ENCODE measurements at places on chromosomes 6 and 20. TPM values are rescaled to one million over a fixed set of nuclear protein-coding genes. Genes with fewer than 3 reads are reported as not detected.

GRCh38 chr6:151498327-151498726, 4.5 kb downstream of the CCDC170 start:
- peaks cover 33% of the 10 kb centered on the region for H3K27me3 ChIP-seq
- no peak for DNase-seq
- no peaks in the 10 kb centered on the region for H3K36me3 ChIP-seq
- H3K4me3 ChIP-seq, result no peak overlapping the region

- no peak for DNase-seq
- no peak overlapping the region for H3K27ac ChIP-seq
- no peaks in the 10 kb centered on the region for H3K27me3 ChIP-seq
- H3K4me3 ChIP-seq, result no peak overlapping the region
- no peaks in the 10 kb centered on the region for H3K36me3 ChIP-seq
These were observed 39.7 kb downstream of the THBS2 start for GRCh38 chr6:169213814-169214520.

DNA sequence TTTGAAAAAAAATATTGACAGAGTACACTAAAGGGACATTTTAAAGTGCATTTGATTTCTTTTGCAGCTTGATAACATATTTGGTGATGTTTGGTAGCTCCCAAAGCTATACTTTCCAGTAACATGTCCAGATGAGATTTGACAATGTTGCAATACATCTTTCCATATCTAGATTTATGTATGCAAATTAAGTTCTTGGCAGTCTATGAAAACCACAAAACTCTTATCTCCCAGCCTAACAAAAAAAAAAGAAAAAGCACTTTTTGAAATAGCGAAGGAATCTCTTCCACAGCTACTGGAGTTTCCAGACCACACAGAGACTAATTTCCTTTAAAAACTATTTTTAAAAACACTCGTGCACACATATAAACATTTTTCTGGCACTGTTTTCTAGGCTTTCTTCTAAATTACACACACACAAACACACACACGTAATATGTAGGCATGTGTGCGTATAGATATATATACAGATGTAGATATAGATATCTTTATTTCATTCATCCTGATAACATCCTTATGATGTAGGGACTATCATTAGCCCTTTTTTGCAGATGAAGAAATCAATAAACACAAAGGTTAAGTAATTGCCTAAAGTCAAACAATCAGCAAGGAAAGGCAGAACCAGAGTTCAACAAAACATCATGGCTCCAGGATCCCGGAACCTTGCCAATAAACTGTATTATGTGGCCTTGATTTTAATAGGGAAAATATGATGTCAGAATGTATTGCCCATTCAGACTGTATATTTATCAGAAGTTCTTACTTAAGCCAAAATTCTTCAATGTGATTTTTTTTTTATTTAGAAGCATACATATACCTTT, 93.3 kb downstream of the ADGRB3 start:
- DNase-seq, result no peak
- no peaks in the 10 kb centered on the region for H3K27me3 ChIP-seq
- H3K4me1 ChIP-seq, result no peaks in the 10 kb centered on the region
- H3K36me3 ChIP-seq, result no peaks in the 10 kb centered on the region
- H3K4me3 ChIP-seq, result no peak overlapping the region

DNA sequence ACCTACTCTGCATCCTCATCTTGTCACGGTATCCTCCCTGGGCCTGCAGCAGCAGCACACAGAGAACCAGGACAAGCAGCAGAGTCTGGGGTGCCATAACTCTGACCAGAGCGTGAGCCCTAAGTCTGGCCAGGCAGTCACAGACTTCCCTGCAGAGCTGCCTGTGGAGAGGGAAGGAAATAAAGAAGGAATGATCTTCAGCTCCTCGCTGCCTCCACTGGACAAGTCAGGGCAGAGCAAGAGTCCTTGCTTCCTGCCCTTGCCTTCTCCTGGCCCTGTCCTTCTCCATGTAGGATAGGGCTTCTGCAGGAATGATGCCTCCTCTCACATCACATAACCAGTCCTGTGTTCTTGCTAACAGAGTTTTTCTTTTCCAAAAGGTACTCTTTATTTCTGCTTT, 15.9 kb upstream of the WFDC11 start:
- no peak overlapping the region for H3K4me3 ChIP-seq
- peaks cover 8% of the 10 kb centered on the region for H3K27me3 ChIP-seq
- no peaks in the 10 kb centered on the region for H3K4me1 ChIP-seq
- no peak overlapping the region for H3K27ac ChIP-seq

GRCh38 chr6:12442455-12442854, 152.3 kb downstream of the EDN1 start:
- H3K27ac ChIP-seq, result no peak overlapping the region
- no peaks in the 10 kb centered on the region for H3K4me1 ChIP-seq
- no peak for DNase-seq
- H3K4me3 ChIP-seq, result no peak overlapping the region

DNA sequence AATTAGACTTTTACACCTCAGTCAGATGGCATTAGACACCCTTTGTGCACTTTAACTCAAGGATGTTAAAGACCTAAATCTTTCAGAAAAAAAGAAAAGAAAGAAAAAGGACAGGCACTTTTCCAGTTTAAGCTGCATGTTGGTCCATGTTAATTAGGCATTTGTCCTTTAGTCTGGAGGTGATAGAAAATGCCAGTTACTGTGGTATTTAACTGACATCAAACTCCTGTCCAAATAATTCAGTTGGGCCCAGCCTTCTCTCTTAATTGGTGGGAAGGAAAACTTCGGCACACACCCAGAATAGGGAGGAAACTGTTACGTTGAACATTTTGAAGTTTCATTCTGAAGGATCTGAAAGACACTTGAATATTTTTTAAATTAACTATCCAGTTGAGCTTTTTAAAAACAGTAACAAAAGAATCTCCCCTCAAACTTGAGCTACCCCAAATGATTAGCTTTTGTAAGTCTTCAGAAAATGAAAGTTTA, 30.3 kb downstream of the RREB1 start:
- peaks cover 79% of the 10 kb centered on the region for H3K4me1 ChIP-seq
- H3K36me3 ChIP-seq, result peaks cover 1% of the 10 kb centered on the region

GRCh38 chr20:23119456-23120216, 33.5 kb upstream of the CD93 start:
- H3K27me3 ChIP-seq, result no peaks in the 10 kb centered on the region
- no peak for DNase-seq
- H3K36me3 ChIP-seq, result no peaks in the 10 kb centered on the region
- no peak overlapping the region for H3K27ac ChIP-seq
- H3K4me3 ChIP-seq, result no peak overlapping the region
- H3K4me1 ChIP-seq, result no peaks in the 10 kb centered on the region

- H3K27ac ChIP-seq, result no peak overlapping the region
- no peaks in the 10 kb centered on the region for H3K4me1 ChIP-seq
- no peak for DNase-seq
- H3K4me3 ChIP-seq, result no peak overlapping the region
These were observed 132.7 kb upstream of the GMDS start for GRCh38 chr6:2378046-2378657.

GRCh38 chr6:106281088-106281487, 44.5 kb downstream of the ATG5 start:
- peaks cover 30% of the 10 kb centered on the region for H3K36me3 ChIP-seq
- H3K4me3 ChIP-seq, result no peak overlapping the region
- no peak for DNase-seq

- no peaks in the 10 kb centered on the region for H3K4me1 ChIP-seq
- no peak overlapping the region for H3K27ac ChIP-seq
- no peak overlapping the region for H3K4me3 ChIP-seq
- no peaks in the 10 kb centered on the region for H3K27me3 ChIP-seq
- no peak for DNase-seq
These were observed 20.7 kb upstream of the NNAT start for GRCh38 chr20:37500311-37500710.

DNA sequence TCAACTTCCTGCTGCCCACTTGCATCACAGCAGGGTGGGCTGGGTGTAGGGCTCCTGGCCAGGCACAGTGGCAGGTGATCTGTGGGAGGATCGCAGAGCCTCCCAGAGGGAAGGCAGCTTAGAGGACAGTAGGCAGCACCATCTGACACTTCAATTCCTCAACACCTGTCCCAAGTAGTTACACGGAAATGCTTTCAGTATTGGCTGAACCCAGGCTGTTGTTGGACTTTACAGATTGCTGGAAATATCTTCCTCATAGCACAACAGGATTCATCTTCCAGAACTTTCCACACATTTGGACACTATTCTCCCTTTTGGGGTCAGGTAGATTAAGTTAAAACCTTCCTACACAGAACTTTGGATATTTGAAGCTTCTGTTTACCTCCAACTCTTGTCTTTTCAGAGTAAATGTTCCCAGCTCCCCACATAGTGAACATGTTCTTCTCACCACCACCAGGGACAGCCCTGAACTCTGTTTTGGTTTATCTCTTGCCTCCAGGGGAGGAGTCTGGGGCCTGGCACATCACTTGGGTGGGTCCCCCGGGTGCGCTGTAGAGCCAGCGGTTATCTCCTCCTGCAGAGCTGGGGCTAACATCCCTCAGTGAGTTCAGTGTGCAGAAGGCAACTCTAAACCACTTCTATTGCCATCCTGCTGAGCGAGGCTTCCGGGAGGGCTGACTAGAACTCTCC, 3.5 kb upstream of the SLC22A2 start:
- H3K4me1 ChIP-seq, result peaks cover 7% of the 10 kb centered on the region
- H3K4me3 ChIP-seq, result no peak overlapping the region
- no peak for DNase-seq

DNA sequence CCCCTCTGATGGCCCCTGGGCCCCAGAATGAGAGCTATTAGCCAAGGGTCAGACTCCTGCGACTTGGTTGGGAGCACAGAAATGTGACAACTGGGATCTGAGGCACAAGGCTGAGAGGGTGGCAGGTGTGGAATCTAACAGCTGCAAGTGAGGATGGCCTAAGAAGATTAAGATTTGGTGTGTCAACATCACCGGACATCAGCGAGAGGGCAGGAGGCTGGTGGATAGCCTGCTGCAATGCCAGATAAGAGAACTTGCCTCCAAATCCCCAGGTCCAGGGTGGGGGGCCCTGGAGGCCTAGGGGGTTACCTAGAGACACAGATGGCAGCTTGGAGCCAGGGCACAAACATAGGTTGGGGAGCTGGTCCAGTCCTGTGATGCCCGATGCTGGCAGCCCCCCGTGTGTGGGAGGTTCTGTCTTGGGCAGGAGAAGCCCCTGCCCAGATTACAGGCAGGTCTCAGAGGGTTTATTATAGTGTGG, 155.8 kb downstream of the GRM4 start:
- H3K27ac ChIP-seq, result no peak overlapping the region
- H3K36me3 ChIP-seq, result no peaks in the 10 kb centered on the region
- no peaks in the 10 kb centered on the region for H3K4me1 ChIP-seq
- no peak for DNase-seq
- no peak overlapping the region for H3K4me3 ChIP-seq
- peaks cover 3% of the 10 kb centered on the region for H3K27me3 ChIP-seq

- no peaks in the 10 kb centered on the region for H3K36me3 ChIP-seq
- H3K4me3 ChIP-seq, result peak within 1 kb of the TSS; percentile 77
- no peaks in the 10 kb centered on the region for H3K27me3 ChIP-seq
- peak within 1 kb of the TSS; percentile 97 for H3K27ac ChIP-seq
- peaks cover 64% of the 10 kb centered on the region for H3K4me1 ChIP-seq
- peak; percentile 69 for DNase-seq
These were observed at the start of gene HLA-DMB for GRCh38 chr6:32940656-32941213. TSS of gene HLA-DMB (minus strand) at chr6:32941028. CDS start at chr6:32940807, 221 bp downstream.

GRCh38 chr6:41750374-41750773, 3.2 kb upstream of the PGC start:
- H3K4me1 ChIP-seq, result no peaks in the 10 kb centered on the region
- no peaks in the 10 kb centered on the region for H3K27me3 ChIP-seq
- no peak overlapping the region for H3K27ac ChIP-seq
- H3K4me3 ChIP-seq, result no peak overlapping the region
- no peaks in the 10 kb centered on the region for H3K36me3 ChIP-seq

DNA sequence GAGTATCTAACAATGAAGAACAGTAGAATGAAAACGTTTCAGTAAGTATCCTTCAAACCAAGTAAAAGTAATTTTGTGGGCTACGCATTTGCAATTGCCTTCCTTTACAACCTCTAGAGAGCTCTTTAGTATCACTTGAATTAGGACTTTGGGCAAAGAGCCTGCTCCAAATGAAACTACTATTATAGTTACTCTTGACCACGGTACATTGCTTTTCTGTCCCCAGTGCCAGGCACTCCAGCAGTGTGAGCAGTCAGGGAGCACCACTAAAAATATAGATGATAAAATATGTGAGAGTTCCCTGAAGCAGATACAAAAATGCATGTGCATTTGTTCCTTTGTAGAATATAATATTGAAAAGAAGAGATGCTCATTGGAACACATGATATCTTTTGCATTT, 450.1 kb upstream of the MANEA start:
- H3K27me3 ChIP-seq, result no peaks in the 10 kb centered on the region
- H3K4me3 ChIP-seq, result no peak overlapping the region
- no peak for DNase-seq
- H3K4me1 ChIP-seq, result no peaks in the 10 kb centered on the region

DNA sequence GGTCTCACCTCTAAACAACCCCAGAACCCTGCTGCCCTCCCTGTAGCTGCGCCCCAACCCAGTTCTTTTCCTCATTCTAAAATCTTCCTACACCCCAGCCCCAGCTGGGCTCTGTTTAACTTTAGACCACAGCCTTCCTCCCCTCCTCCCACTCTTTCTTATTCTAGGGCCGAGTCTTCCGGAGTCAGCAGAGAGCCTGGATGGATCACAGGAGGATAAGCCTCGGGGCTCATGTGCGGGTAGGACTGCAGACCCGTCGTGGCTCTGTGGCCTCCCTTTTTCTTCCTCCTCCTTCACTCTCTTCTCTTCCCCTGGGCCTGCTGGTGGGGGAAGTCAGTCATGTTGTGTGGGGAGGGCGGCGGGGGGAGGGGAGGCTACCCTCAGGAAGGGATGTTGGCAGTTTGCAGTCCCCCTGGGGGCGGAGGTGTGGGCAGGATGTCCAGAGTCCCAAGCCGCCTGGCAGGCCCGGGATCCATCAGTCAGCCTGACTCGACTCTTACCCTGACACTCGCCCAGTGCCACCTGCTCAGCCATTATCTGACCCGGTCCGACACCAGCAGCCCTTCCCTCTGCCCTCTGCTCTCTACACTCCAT, 8.1 kb downstream of the CAPN11 start:
- H3K27ac ChIP-seq, result no peak overlapping the region
- H3K4me1 ChIP-seq, result peaks cover 14% of the 10 kb centered on the region
- DNase-seq, result peak; percentile 23
- H3K4me3 ChIP-seq, result no peak overlapping the region
- peaks cover 8% of the 10 kb centered on the region for H3K27me3 ChIP-seq

- peak; percentile 6 for DNase-seq
- peaks cover 38% of the 10 kb centered on the region for H3K27me3 ChIP-seq
- H3K4me3 ChIP-seq, result peak overlapping the region; percentile 59
- H3K36me3 ChIP-seq, result no peaks in the 10 kb centered on the region
- H3K4me1 ChIP-seq, result peaks cover 16% of the 10 kb centered on the region
These were observed 1.4 kb upstream of the MARCKS start for GRCh38 chr6:113855500-113856374.

DNA sequence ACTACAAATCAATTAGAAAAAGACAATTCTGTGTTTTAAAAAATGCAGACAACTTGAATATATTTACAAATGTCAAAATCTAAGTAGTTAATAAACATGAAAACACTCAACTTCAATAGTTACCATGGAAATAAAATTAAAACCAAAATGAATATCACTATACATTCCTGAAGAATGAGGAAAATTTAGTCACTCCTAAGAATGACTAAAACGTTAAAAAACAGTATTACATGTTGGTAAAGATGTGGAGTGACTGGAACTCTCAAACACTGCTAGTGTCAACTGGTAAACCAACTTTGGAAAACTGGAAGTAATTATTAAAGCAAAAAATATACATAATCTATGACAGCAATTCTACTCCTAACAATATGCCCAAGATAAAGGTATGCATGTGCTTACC, 36.3 kb downstream of the AHI1 start:
- no peak for DNase-seq
- H3K4me3 ChIP-seq, result no peak overlapping the region
- H3K36me3 ChIP-seq, result peaks cover 19% of the 10 kb centered on the region
- peaks cover 5% of the 10 kb centered on the region for H3K4me1 ChIP-seq

Gene ALDH5A1
- 20.8 TPM for total RNA-seq

Gene LSM2
- total RNA-seq, result 117 TPM

Gene GPSM3
- 67.8 TPM for total RNA-seq

Gene CALHM5
- total RNA-seq, result not detected

Gene DEFB115
- total RNA-seq, result not detected

Measured in activated CD8-positive, alpha-beta T cell treated with anti-CD3 and anti-CD28 coated beads for 36 hours (primary cell).